ENCODE measurements at places on chromosomes 16 and 17.

GRCh38 chr17:6352016-6352415 is 82.9 kb downstream of the AIPL1 start:
- no peak for DNase-seq

DNA sequence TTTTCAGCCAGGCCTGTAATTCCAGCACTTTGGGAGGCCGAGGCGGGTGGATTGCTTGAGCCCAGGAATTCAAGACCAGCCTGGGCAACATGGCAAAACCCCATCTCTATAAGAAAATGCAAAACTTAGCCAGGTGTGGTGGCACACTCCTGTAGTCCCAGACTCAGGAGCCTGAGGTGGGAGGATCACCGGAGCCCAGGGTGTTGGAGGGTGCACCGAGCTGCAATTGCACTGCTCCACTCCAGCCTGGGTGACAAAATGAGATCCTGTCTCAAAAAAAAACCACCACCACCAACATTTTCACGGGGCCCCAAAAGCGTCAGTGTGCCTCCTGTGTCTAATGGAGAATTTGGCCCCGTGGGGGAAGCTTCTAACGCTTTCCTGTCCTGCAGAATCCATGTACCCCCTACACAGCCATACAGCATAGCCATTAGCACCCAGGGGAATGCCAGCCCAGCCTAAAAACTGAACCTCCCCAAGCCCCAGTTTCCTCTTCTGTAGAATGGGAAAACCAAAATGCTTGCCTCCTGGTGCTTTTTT is 22.2 kb upstream of the MAP3K14 start:
- no peak for DNase-seq

DNA sequence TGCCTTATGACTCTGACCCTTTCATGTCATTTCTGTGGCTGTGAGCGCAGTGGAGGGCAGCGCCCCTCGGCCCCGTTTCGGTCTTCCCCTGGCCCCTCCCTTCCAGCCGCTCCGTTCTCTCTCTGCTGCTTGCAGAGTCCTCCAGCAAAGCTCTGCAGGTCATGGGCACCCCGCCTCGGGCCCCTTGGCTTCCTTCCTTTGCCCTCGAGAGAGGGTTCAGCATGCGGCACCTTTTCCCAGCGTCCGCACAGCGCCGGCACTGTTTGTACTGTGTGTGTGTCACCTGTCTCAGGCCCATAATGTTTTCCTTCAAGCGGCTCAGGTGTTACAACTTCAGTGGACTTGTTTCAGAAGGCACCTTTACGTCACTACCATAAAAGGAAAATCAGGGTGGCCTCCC is 98.5 kb downstream of the RAP1GAP2 start:
- DNase-seq, result no peak

- DNase-seq, result no peak
These were observed 720 bp downstream of the METRN start for GRCh38 chr16:715477-716199.

DNA sequence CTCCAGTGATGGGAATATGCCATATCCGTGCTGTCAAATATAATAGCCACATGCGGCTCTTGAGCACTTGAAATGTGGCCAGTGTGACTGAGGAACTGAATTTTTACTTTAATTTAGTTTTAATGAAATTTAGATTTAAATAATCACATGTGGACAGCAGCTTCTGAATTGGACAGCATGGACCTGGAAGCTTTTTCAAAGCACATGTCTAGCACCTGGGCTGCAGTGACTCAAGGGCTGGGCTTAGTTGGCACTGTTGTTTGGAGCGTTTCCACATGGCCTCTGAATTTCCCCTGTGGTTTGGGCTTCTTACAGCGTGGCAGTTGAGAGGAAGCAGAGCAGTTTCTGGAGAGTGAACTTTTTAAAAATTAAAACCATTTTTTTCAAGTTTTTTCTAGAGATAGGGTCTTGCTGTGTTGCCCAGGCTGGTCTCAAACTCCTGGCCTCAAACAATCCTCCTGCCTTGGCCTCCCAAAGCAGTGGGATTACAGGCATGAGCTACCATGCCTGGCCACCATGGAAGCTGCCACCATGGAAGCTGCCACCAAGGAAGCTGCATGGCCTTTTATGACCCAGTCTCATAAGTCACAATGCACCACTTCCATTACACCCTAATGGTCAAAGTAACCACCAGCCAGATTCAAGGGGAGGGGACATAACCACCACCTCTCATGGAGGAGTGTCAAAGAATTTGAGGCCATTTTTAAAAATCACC is 6.7 kb upstream of the TOB1 start:
- peak; percentile 55 for DNase-seq

DNA sequence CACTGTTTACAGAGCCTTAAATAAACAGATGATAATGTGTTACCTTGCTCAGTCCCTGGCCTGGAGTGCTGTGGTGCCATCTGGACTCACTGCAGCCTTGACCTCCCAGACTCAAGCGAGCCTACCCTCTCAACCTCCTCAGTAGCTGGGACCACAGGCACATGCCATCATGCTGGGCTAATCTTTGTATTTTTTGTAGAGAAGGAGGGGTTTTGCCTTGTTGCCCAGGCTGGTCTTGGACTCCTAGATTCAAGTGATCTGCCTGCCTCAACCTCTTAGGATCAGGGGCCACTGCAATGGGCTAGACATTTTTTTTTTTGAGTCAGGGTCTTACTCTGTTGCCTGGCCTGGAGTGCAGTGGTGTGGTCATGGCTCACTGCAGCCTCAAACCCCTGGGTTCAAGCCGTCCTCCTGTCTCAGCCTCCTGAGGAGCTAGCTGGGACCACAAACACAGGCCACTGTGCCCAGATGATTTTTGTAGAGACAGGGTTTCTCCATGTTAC is 5.0 kb upstream of the NAGLU start:
- no peak for DNase-seq

GRCh38 chr17:38705803-38706504 is 881 bp downstream of the MLLT6 start:
- peak; percentile 35 for DNase-seq

DNA sequence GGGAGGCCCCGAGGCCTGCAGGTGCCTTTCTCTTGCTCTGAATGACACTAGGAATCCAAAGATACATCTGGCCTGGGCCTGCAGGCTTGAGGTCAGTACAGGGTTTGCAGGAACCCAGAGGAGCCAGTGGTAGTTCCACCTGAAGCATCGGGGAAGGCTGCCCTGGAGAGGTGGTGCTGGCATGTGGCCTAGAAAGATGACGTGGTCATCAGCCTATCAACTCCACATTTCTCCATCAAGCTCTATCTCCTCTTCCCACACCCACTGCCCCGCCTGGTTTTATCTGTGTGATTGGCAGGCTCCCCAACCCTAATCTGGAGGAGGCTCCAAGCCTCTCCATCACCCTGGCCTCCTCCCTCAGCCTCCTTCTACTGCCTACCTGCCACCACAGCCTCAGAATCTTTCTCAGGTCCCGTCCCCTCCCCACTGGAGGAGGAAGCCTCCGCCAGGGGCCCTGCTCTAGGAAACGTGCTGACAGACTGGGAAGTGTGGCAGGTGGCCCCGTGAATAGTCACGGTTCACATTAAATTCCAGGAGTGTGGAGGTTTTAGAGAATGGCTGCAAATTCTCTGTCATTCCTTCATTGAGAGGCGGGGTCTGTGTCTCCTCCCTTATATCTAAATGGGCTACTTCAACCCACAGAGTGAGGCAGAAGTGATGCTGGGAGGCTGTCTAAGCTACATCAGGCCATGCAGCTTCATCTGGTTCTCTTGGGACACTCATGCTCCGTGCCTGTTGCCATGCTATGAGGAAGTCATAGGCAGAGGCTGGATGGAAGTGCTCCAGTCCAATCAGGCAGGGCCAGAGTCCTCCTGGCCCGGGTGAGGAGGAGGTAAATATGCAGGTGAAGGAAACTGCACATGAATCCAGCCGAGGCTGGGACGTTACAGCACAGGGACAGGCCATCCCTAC is 11.4 kb upstream of the MAP2K3 start:
- DNase-seq, result no peak

GRCh38 chr17:51362811-51363585 is 102.7 kb downstream of the UTP18 start:
- DNase-seq, result no peak

GRCh38 chr16:2008631-2009163 is 924 bp downstream of the ZNF598 start:
- no peak for DNase-seq

- DNase-seq, result no peak
These were observed 63.6 kb upstream of the DOC2B start for GRCh38 chr17:245020-245419.

DNA sequence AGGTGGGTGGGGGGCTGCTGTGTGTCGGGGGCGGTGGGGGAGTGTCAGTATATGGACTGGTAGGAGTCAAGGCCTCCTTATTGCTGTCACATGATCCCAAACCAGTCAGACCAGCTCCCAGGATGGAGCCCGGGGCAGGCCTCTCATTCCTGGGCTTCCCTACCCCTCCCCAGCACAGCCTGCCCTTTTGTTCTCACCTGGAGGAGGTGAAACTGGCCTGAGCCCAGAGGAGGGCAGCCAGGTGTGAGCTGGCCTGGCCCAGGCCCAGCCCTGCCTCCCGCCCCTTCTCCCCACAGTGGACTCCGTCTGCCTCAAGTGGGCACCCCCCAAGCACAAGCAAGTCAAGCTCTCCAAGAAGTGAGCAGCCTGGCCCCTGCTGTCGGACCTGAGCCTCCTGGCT is 4.6 kb downstream of the PRSS8 start:
- no peak for DNase-seq

GRCh38 chr17:31390748-31391495 is 553 bp upstream of the RAB11FIP4 start:
- no peak for DNase-seq

- no peak for DNase-seq
These were observed 561 bp downstream of the CCDC47 start for GRCh38 chr17:63772801-63773271.

DNA sequence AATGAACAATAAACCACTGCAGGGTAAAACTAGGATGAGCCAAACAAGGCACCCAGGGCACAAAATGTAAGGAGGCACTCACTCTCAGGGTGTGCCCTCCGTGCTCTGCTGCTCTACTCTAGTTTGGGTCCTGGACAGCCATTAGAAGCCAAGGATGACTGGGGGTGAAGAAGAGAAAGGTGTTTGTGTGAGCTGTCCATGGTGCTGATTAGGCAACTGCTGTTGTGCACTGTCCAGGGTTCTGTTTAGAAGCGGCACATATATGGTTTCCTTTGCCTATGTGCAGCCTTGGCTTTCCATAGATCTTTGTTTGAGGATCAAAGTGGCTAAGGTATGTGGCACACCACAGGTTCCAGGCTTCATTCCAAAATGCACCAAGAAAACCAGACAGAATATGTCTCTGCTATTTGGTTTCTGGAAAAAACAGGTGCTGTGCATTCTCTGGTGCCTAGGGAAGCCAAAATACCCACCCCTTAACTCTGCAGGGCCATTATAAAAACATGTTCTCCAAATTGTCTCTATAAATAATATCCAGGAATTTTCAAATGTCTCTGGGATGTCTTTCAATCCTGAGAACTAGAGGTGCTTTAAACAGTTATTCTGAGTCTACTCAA is 123.5 kb downstream of the CBLN1 start:
- DNase-seq, result no peak

DNA sequence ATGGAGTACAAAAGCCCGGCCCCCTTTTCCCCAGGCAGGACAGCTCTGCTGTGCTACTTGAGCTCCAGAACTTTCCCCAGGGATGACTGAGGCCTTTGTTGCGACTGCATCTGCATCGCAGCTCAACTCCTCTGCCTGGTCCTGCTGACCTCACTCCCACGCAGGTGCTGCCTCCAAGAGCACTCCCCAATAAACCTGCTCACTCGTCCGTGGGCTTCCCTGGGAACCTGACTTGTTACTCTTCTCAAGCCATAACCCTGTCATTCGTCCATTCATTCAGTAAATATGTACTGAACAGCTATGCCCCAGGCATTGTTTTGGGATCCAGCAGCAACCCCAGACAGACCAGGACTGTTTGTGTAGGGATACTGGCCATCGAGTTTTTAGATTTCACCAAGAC is 11.6 kb upstream of the RMI2 start:
- no peak for DNase-seq

GRCh38 chr17:17204041-17204591 is 2.0 kb downstream of the PLD6 start:
- no peak for DNase-seq

DNA sequence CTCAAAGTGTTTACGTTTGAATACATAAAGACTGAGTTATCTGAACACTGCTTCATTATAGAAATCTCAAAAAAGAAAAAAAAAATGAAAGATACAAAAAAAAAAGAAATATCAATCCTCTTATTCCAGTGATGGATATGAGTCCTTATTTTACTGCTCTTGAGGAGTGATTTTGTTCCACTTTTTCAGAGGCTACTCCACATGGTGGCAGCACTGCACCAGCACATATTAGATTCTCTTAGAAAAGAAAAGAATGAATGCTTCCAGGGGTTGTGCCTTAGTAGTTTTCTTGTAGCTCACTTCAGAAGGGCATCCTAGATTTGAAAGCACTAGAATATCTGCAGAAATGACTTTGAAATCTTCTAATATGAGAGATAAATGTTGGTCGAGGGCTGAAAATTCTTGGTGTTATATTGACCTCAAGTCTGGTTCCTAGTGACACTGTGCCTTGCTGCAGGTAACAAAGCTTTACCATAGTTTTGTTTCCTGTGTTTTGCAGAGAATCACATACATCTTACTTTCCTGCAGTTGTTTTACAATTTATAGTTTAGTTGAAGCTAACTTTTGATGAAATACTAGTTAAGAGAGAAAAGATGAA is 25.9 kb downstream of the AP2B1 start:
- DNase-seq, result peak; percentile 23

- no peak for DNase-seq
These were observed 152.0 kb downstream of the ZFHX3 start for GRCh38 chr16:72895951-72896350.

DNA sequence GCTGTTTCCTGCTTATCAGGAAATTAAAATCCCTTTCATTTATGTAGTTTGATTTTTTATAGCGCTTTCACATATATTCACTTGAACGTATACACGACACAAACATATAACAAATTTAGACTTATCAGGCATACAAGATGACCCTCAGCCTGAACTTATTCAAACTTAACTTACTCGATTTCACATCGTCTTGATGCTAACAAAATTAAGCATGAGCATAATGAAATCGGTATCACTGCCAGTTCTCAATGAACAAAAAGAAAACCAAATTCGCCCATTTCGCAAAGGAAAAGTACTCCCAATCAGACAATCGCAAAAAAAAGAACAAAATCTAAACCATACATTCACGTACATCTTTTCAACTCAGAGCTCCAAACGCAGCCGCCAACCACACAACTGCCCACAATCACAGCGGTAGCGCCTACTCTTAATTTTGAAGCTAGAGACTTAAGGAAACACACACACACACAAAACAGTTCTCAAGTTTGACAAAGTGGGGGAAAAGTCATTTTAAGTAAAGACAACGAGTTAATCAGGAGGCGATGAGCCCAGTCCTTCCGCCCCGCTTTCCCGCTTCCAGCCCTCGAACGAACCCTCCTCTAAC is 1.1 kb downstream of the GJC1 start:
- DNase-seq, result no peak

Data from activated CD4-positive, alpha-beta T cell treated with anti-CD3 and anti-CD28 coated beads, Interleukin-2, amount 50 U/mL, for 4 hours (primary cell).